ENCODE measurements at places on chromosomes 2 and 18. TPM values are rescaled to one million over a fixed set of nuclear protein-coding genes. Genes with fewer than 3 reads are reported as not detected.

GRCh38 chr2:62733546-62733945 lies 28.0 kb downstream of the EHBP1 start:
- no peak for DNase-seq
- H3K27me3 ChIP-seq: no peaks in the 10 kb centered on the region
- no peaks in the 10 kb centered on the region for H3K36me3 ChIP-seq
- H3K4me1 ChIP-seq: peaks cover 5% of the 10 kb centered on the region

- H3K4me1 ChIP-seq: no peaks in the 10 kb centered on the region
- no peaks in the 10 kb centered on the region for H3K27me3 ChIP-seq
- no peak overlapping the region for H3K27ac ChIP-seq
- DNase-seq: no peak
These were observed 44.1 kb upstream of the MEIS1 start for GRCh38 chr2:66390811-66391210.

DNA sequence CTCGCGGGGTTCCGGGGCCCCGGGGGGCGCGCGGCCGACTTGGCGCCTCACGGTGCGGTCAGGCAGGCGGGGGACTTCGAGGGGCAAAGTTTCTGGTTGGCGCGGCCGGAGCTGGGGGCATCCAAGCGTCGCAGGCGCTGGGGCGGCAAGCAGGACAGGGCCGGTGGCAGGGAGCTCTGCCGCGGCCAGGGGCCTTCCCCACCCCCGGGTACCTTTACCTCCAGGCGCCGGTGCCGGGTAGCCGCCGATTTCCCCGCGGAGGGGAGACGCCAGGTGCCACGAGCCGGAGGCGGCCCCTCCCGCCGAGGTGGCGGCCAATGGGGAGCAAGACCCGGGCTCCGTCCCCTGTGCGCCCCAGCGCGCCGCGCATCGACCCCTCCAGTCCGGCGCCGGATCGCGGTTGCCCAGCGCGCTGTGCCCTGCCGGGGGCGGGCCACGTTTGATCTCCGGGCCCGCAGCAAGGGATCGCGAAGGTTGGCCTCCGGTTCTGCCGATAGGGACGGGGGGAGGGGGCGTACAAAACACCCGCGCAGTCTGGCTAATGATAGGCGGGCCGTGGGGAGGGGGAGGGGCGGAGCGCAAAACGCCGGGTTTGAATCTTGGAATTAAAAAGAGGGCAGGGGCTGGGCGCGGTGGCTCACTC lies at the start of gene ST8SIA5:
Gene ST8SIA5, minus strand, starts transcription at position 495 of the 643 bp plus-strand sequence. CDS start 545 bp downstream, outside the sequence.
- peaks cover 33% of the 10 kb centered on the region for H3K27me3 ChIP-seq
- peaks cover 27% of the 10 kb centered on the region for H3K4me1 ChIP-seq
- DNase-seq: peak; percentile 19
- H3K36me3 ChIP-seq: no peaks in the 10 kb centered on the region
- peak within 1 kb of the TSS; percentile 35 for H3K4me3 ChIP-seq
- no peak within 1 kb of the TSS for H3K27ac ChIP-seq

DNA sequence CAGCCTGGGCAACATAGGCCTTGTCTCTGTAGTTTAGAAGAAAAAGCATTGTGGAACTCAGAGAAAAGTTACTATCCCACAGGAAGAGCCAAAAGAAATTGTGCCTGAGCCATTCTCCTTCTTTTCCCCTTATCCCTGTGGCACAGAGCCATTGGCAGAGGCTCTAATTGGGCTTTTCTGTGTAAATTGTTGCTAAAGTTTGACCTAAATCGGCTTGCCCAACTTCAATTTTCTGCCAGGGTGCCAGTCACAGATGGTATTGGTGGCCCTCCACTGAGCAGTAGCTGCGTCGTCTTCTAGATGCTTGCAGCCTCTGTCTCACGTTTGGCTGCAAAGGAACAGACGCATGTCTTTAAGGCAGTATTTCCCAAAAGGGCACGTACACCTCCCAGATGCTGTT lies 30.3 kb downstream of the ZNF532 start:
- peaks cover 4% of the 10 kb centered on the region for H3K36me3 ChIP-seq
- H3K27ac ChIP-seq: no peak overlapping the region
- H3K4me3 ChIP-seq: no peak overlapping the region
- no peaks in the 10 kb centered on the region for H3K27me3 ChIP-seq

FBLN7 gene
- total RNA-seq: 1.2 TPM

Measured in B cell (primary cell).